Fibroblast of skin of right quadriceps (primary cell): ENCODE measurements at places on chromosomes 7 and 10.

DNA sequence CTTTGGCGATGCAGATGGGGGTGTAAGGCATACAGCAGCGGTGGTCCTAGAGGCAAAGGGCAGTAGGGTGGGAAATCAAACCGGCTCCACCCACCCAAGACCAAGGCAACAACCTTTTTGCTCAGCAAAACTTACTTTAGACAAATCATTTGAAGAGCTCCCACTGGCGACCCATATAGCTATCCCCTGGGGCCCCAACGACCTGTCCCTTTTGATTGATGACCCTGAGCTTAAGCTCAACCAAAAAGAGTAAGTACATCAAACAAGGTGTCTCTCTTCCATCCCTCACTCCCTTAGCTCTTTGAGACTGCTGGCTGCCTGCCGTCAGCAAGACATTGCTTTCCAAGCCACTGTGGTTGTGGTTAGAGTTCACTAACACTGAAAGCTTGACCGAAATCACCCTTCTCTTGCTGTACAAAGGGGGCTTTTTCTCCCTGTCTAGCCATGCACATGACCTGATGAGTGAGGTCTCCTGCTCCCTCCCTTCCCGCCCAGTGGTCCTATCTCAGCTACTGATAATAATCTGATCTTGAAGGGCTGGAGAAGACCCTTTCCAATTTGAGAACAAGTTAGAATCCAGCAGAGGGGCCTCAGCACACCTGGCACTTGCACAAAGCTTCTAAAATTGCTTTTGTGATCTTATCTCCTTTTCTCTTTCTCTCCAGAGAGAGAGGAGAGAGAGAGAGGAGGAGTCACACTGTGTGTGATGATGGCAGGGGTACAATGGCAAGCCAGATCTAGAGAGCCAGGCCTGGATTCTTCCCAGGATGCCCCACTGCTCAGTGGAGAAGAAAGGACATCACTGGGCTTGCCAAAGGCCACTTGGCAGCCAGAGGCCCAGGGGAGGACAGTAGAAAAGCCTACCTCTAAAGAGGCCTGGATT lies 42.2 kb downstream of the XPNPEP1 start:
- no peak for DNase-seq

- no peak for DNase-seq
These were observed 371.9 kb upstream of the SHH start for GRCh38 chr7:156184164-156184563.

DNA sequence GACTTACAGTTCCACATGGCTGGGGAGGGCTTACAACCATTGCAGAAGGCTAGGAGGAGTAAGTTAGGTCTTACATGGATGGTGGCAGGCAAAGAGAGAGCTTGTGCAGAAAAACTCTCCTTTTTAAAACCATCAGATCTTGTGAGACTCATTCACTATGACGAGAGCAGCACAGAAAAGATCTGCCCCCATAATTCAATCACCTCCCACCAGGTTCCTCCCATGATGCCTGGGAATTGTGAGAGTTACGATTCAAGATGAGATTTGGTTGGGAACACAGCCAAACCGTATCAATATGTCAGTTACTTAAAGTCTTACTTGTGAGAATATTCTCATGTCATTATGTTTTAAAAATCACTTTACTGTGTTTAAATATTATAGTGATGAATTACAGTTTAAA lies 481.9 kb downstream of the ARL4A start:
- DNase-seq: no peak

DNA sequence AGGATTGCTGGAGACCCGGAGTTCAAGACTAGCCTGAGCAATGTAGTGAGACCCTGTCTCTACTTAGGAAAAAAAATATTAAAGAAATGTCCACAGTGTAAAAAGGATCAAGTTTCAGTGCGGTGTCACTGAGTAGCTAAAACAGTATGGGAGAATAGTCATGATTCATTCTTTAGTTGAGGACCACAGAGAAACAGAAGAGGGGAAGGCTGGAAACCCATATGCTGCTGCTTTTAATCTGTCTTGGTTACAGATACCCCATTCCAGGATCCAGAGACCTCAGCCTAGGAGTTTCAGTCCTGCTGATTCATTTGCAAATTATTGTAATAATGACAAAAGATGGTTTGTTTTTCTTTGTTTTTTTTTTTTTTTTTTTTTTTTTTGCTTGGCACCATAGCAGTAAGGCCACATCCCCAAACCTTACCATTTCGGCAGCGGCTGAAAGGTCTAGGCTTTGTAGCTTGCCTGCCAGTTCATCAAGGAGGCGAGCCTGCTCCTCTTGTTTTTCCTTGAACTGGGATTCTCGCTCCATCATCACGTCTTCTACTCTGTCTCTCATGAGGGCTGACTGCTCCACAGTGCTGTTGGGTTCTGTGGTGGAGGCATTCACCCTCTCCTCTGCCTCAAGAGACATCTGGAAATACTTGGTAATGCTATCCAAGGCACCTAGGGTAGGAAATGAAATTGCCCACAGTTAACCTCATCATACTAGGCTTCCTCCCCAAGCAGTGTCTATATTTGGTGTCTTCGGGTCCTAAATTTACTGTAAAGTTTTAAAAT lies 44.2 kb downstream of the DLD start:
- peak; percentile 87 for DNase-seq

DNA sequence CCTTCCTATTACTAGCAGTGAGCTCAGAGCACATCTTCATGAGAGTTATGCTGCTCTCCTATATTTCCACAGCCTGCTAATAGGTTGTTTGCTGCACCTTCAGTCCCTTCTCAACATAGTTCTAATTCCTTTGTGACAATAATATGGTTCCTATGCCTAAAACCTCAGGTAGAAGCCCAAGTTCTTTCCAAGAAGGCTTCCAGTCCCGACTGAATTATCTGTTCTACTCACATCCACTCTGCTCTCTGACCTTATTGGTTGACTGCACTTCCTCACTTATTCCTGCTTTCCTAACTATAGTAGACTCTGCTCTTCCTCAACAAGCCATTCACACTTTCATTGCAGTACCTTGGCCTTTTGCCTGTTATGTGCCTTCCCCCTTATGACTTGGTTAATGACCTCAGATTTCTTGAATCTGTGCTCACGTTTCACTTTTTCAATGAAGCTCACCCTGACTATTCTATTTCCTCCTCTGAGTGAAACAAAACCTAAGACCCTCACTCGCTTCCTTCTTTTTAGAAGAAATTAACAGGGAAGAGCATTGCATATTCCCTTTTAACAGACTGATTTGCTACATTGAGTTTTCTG lies 132.7 kb downstream of the MDFIC start:
- DNase-seq: no peak

DNA sequence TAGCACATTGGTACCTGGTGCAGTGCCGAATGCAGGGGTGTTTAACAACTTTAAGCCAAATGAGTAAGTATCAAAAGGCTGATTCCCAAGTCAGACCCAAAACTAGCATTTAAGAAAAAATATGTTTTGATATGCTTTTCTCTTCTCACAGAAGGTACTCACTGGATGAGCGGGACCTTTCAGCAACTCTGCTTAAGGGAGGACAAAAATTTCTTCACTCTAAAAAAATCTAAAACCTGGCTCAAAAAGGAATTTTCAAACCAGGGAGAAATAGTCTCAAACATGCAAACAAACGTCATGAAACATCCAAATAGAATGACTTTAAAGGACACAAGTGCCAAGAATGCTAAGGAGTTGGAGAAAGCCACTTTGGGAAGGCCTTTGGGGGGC lies 962.1 kb downstream of the KCNMA1 start:
- DNase-seq: no peak

DNA sequence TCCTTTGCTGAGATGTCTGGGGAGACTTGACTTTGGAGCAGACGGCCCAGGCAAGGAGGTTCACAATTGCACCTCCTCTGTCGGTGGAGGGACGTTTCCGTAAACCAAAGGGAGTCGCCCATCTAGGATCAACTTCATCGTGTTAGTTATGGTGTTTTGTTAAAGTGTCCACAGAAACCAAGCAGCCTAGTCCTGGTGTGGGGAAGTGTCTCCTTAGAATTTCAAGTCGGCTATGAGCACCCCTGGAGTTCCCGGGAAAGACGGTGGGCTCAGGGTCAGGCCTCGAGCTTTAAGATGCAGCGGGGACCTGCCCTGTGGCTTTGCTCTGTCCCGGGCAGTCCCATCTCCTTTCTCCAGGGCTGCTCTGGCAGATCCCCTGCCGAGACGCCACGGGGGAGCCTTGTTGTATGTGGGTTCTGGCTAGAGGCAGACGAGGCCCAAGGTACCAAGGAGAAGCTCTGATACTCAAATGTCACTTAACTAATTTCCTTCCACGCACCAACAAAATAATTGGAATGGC lies 319.2 kb downstream of the ADARB2 start:
- no peak for DNase-seq

DNA sequence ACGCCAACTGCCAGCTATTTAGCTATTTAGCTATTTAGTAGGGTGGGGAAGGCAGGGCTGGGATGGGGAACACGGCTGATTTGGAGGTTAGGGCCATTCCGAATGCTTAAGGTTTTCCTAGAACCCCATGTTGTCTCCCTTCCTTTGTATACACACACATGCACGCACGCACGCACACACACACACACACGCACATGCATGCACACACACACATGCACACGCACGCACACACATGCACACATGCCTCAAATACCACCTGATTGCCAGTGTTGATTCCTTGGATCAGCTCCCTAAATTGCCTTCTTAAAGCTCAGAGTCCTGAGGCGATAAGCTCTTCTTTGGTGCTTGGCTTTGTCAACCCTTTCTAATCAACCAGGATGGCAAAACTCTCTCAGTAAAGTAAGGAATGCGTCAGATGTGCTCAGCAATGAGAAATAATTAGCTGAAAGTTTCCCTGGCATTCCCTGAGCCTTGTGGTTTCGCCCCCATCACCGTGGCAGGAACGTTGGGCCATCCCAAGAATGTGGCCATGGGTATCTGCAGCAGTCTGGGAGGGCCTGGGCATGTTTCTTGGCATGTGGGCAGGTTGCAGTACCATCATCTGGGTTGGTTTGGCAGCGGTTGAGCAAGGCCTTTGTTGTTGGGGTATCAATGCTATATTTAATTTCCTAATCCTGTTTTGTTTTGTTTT lies 305.6 kb downstream of the LRMDA start:
- no peak for DNase-seq

DNA sequence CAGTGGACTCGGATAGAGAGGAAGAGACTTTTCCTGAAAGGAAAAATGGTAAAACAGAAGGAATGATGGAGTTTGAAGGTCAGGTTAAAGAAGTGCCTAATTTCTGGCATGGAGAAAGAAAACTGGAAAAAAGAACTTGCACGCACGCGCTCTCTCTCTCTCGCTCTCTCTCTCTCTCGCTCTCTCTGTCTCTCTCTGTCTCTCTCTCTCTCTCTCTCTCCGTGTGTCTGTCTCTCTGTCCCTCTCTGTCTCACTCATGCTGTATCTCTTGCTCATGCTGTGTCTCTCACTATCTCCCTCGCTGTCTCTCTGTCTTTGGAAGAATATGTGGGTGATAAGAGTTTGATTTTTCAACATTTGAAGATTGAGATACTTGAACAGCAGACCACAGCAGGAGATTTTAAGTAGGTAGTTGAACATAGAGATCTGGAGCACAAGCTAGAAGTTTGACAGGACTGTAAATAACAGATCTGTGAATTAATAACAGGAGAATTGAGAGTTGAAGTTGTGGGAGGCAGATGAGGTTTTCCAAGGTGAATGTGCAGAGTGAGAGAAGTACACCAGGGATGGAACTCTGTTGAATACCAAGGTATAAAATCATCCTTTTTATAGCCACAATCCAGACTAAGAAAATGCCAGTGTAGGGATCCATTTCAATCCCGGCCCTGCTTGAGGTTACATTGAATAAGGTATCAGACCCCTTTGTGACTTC lies 33.1 kb downstream of the ADD3 start:
- DNase-seq: peak; percentile 39

GRCh38 chr10:77310288-77310840 lies 327.2 kb downstream of the KCNMA1 start:
- no peak for DNase-seq

DNA sequence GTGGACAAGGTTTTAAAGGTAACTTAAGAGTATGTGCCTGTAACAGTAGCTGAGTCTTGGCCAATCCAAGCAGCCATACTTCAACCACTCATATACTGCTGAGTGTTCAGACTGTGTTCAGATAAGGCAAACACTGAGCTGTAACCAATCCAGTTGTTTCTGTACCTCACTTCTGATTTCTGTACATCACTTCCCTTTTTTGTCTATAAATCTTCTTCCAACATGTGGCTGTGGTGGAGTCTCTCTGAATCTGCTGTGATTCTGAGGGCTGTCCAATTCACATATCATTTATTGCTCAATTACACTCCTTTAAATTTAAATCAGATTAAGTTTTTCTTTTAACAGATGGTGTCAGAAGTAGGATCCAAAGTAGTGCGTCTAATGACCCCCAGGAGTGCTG lies 149.5 kb upstream of the PHF14 start:
- no peak for DNase-seq

DNA sequence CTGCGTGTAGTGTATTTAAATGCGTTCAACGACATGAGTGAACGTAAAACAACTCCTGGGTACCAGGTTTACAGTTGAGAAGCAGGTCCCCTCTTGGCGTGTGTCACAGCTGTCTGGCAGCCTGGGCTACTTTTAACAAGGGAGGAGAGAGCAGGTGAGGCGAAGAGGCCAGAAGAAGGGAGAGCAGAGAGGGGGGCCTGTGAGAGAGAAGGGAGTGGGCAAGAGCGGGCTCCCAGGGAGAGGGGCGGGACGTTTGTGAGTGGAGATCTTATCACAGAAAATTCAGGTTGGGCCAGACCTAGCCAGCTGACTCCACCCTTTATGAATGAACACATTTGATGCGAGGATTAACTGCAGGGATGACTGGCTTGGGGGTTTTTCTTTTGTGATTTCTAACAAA lies 154.0 kb downstream of the CAMK1D start:
- DNase-seq: no peak

DNA sequence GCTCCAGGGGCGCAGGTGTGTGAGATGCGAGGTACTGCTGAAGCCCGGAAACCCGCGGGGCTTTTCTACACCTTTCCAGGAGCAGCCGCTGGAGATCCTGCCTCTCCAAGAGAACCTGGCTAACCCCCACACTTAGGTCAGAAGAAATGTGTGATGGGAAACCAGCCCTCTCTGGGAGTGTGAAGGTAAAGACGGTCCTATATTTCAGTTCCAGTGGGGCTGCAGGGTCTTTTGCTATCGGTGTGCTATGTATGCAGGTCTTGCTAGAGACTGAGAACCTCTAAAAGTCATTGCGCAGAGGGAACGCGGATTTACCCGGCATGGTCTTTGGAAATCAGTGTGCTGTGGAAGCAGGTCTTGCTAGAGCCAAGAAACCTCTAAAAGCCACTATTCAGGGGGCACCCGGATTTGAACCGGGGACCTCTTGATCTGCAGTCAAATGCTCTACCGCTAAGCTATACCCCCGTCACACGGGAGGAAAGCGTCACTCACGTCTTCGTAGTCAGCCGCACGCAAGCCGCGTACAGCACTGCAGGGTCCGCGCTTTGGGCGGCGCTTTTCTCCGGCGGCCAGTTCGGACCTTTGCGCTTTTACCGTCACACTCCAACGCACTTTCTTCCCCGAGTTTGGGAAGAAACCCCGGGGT lies 46.0 kb downstream of the ZNF777 start:
- peak; percentile 82 for DNase-seq
